8988T (cell line): ENCODE measurements at places on chromosomes 4 and X.

DNA sequence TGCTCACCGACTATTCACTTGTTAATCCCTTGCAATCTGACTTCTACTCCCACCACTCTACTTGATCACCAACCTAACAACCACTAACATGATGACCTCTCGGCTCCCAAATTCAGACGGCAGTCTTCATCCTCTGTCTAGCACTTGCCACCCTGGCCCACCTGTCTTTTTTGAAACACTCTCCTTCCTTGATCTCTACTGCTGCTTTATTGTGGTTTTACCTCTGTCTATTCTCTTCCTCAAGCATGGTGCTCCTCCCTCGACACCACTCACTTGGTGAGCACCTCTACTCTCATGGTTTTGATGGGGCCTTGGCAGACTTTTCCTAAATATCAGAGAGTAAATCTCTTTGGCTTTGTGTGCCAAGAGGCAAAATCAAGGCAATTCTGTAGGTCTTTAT, 21.7 kb upstream of the CXCR3 start:
- no peak for DNase-seq

DNA sequence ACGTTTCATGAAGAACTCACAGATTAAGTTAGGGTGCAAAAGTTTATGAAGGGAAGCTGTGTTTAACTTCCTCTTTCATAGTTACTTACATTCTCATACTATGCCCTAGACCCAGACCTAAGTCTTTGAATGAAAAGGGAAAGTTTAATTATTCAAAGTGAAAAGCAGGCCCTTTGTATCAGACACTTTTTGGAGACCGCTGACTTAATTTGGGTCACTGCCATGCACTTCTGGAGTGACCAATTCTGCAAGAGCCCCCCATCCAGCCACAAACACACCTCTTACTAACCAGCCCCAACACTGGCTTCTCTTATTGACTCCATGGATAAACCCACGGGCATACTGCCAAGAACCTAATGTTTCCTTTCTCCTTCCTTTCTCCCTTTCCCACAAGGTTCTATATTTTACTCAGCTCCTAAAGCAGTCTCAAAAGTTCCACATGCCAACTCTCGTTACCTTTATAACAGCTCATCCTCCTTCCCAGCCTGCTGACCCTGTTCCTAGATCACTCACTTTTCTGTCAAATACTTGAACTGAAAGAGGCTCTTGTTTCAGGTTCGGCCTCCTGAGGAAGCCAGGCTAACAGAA, 34.5 kb downstream of the ABCE1 start:
- DNase-seq, result no peak

DNA sequence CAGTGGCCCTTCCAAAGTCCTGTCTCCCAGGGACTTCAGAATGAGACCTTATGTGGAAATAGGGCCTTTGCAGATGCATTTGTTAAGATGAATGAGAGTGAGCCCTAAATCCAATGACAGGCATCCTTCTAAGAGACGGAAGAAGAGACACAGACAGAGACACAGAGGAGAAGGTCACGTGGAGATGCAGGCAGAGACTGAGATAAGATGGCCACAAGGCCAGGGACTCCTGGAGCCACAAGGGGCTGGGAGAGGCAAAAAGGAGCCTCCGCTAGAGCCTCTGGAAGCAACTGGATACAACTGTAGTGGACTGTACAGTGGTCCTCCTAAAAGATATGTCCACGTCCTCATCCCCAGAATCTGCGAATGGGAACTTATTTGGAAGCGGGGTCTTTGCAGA, 19.0 kb upstream of the CD99 start:
- no peak for DNase-seq

GRCh38 chr4:34469516-34469915, 1774.8 kb downstream of the ARAP2 start:
- DNase-seq, result no peak
